ENCODE measurements at places on chromosomes 12 and 14.
A peak's percentile ranks its signal among the peaks of the same experiment; 100 is the strongest.

- no peak for DNase-seq
Observed at GRCh38 chr14:69333791-69334337, 64.2 kb downstream of the ERH start.

GRCh38 chr14:68771631-68772030, 21.2 kb downstream of the ZFP36L1 start:
- DNase-seq: no peak

- DNase-seq: no peak
Observed at GRCh38 chr12:93860668-93861373, 183.6 kb downstream of the CRADD start.

DNA sequence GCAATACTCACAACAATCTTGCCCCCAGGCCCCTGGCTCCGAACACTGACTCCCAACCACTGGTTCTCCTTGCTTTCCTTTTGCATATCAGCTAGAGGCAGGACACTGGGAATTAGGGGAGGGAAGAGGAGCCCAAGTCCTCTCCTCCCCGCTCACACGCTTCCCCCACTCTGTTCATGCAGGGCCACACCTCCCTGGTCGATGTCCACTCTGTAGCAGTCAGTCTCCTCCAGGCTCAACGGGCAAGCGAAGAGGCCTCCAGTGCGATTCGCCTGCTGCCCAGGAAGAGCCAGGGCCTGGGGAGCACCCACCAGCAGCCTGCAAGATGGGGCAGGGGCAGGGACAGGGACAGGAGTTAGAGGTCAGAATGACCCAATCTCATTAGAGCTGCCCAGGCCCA, 4.8 kb downstream of the ITGA7 start:
- no peak for DNase-seq

DNA sequence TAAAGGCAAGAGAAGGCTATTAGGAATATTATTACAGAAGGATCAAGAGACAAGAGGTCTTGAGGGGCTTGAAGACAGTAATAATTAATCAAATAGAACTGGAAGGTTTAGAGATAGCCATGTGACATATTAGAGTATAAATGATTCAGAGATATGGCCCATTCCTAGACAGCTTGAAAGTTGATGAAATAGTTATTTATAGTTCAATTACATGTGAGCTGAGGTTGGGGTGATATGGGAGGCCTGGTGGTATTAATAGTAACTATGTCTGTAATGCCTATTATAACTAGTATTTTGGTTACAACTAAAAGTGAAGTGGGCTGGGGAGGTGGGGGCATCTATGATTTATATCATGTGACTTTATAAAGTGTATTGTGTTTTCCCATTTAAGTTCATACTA, 14.1 kb upstream of the MIS18BP1 start:
- no peak for DNase-seq

GRCh38 chr14:65832431-65833266, 420.1 kb downstream of the FUT8 start:
- peak; percentile 41 for DNase-seq

- no peak for DNase-seq
Observed at GRCh38 chr12:53603196-53603595, 23.0 kb downstream of the ATF7 start.

DNA sequence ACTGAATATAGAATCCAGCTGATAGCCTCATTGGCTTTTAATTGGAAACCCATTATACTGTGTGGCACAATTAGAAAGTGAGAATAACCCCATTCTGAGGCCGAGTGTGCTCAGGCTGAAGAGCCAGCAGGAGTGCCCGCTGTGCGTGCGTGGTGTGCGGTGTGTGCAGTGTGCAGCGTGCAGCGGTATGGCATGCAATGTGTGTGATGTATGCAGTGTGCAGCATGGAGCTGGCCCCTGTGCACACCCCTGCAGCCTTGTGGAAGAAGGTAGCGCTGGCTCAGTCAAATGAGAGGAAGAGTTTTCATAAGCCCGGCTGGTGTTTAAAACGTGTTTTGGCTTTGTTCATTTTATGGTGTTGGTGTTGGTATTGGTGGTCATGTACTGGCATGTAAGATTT, 22.9 kb downstream of the CKB start:
- DNase-seq: no peak

- no peak for DNase-seq
Observed at GRCh38 chr12:119177724-119178380, 879 bp upstream of the HSPB8 start.

DNA sequence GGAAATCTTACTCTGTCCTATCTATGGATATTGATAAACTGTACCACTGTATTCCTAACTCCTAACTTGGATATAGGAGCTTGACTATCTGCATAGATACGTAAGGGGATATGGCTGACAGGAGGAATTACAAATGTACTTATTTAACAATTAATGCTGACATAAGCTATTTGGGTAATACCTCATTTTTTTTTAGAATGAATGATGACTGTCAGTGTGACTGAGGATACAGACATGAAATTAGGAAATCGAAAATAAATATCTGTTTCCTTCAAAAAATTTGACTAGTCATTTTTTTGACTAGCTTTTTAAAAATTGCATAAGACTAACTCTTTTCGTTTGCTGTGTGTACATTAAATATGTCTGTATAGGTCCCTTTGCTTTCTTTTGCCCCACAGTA, 74.9 kb downstream of the PDE3A start:
- no peak for DNase-seq

- no peak for DNase-seq
Observed at GRCh38 chr14:65750906-65751305, 338.4 kb downstream of the FUT8 start.

DNA sequence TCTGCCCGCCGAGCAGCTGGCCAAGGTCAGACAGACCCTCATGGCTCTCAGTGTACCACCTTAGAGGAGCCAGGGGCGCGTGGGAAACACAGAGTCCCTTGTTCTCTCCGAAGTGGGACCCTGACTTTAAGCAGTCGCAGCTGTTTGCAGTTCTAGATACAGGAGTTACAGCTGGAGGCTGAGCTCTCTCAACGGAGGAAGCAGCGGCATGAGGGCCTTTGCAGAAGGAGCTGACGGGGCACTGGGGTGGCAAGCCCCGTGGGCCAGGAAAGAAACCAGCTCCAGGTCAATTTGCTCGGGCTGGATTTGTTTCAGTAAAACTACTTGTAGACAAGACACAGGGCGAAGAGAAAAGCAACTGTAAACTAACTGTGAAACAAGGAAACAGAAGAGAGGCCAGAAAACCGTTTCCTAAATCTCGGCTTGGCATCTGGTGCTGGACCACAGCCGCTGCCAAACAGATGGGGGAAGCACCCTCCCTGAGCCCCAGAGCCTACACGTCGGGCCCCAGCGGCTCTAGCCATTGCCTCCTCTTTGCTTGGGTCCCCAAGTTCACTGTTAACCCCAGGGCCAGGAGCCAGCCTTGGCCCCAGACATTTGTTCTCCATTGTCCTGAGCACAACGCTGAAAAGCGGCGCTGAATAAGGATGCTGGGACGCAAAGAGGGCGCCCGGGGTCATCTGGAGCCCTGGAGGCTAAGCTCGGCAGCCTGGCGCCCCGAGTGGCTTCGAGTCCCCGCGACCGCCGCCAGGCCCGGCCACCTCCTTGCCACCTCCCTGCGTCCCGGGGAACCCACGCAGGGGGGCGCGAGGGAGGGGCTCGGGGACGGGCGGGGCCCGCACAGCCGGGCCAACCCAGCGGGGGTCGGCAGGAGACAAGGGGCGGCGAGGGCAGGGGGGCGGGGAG, 914 bp upstream of the PACS2 start:
- DNase-seq: no peak

GRCh38 chr12:28235015-28235414, 44.8 kb downstream of the CCDC91 start:
- DNase-seq: no peak

GRCh38 chr14:69475194-69475818, 9.2 kb upstream of the PLEKHD1 start:
- peak; percentile 41 for DNase-seq

DNA sequence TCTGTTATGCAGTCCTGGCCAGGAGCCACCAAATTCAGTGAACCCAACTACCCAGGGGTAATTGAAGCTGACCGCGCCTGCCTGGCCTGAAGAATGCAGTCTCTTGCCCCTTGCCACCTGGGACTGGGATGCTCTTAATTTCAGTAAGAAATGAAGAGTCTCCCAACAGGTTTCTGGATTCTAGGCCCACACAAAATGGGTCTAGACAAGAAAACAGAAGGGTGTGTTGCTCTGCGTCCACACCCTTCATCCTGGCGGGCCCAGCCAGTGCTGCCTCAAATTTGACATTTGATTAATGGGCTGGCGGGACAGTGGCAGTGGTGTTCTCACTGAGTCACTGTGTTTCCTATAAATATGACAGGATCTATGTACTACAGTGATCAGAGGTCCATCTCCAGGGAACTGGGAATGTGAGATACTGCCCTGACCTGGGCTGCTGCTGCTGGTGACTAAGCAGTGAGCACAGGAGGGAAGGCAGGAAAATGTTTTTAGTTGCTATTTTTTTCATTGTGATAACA, 6.5 kb downstream of the TMEM253 start:
- DNase-seq: peak; percentile 64

- DNase-seq: no peak
Observed at GRCh38 chr14:106044949-106045596, 518.7 kb downstream of the TMEM121 start.

DNA sequence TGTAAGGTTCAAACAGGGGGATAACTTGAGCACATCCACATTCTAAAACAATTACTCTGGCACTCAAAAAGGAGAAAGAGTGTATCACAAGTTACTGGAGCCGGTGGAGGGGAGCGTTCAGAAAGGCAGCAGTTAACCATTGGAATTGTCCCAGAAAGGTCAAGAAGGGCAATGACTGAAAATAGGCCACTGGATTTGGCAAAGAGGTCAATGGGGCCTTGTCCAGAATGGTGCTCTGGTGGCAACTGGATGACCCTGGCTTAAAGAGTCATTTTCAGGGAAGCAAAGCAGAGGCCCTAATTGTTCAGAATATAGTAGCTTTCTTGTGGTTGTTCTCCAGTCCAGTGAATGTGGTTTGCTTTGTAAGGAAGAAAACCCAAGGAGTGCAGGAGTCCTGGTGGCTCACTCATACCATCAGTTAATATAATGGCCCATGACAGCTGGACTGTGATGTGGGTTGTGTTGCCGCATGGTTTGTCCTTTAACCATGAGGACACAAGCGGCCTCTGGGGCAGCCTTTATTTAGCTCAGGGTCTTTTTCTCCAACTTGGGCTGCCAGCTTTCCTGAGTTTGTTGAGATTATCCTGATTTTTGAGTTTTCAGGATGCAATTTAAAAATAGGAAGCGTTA, 142.8 kb upstream of the PELI2 start:
- DNase-seq: no peak

DNA sequence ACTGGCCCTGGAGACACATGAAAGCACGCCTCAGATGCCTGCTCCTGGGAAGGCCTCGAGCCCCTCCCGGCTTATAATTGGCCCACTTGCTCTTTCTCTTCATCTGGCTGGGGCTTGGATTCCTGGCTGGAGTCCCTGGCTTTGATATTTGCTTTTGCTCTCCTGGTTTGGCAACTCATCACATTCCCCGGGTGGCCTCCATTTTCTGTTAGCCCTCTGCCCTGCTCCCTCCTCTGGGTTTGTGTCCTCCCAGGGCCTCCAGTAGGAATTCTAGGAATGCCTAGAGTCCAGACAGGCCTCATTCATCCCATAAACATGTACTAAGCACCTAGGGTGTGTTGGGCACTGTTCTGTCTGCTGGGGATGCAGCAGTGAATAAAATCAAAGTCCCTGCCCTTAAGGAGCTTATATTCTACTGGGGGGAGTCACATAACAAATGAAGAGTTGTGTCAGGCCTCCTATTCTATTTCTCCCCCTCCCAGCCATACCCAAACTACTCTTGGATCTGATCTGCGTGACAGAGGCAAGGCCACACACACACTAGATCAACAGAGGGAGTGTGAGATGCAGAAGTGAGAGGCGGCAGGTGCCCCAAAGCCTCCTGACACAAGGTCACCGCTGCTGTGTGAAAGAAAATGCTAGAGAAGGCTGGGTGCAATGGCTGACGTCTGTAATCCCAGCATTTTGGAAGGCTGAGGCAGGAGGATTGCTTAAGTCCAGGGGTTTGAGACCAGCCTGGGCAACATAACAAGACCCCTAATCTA, 21.3 kb upstream of the TSPAN9 start:
- no peak for DNase-seq

DNA sequence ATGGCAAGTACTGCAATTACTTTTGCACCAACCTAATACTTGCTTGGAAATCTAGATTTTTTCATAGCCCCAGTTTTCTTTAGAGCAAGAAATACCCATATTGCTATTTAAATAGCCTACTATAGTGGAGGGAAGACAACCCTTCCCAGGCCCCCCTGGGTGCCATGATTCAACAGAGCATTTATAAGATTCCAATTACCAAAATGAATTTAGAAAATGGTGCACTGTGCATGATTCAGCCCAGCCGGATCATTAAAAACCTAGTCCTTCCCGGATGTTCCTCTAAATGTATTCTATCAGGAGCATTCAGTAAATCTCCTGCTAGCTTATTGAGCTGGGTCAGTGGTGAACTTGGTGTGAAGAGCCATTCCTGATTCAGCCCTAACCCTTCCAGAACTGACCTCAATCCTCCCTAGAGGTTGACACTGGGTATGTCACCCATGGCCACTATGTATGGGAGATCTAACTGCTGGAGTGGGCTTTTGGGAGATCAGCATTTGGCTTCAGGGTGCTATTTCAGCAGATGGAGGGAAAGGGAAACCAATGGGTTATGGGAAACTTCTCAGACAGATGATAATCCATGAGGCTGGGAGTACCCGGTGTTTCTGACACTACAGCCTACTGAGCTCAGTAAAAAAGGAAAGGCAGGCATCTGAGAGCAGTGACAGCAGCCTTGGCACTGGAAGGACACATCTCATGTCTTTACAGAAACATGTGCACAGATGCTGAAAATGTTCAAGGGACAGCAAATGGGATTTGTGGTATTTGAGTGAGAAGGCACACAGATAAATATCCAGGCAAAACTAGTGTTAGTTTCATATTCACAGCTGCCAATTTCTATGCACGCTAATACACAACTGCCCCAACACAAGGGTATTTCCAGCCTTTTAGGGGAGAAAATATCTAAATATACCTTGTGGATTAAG, 258.9 kb downstream of the DPF3 start:
- no peak for DNase-seq

DNA sequence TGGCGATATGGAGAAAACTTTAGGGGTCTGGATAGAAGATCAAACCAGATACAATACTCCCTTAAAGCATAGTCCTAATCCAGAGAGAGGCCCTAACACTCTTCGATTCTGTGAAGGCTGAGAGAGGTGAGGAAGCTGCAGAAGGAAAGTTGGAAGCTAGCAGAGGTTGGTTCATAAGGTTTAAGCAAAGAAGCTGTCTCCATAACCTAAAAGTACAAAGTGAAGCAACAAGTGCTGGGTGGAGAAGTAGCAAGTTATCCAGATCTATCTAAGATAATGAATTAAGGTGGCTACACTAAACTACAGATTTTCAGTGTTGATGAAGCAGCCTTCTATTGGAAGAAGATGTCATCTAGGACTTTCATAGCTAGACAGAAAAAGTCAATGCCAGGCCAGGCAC, 24.6 kb upstream of the MTERF2 start:
- no peak for DNase-seq

Data from choroid plexus epithelial cell (primary cell).